MV-4-11 (cell line): ENCODE measurements at places on chromosomes 1 and 21.

DNA sequence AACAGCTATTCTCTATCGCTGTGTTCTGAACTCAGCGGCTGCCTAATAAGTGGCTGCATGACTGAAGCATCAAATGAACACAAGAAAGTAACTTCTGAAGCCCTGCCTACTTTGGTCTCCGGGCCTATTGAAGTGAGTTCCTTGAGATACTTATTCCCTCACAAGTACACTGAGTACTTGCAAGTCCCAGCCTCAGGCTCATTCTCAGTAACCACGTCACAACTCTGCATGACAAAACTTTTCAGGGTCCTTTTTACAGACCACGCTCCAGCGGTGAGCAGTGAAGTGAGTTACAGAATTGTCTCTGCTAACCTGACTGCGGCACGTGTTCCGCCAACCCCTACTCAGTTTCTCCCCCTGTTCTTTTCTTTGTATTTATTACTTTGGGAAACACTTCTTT, 1342.7 kb upstream of the ADGRL4 start:
- DNase-seq, result no peak

DNA sequence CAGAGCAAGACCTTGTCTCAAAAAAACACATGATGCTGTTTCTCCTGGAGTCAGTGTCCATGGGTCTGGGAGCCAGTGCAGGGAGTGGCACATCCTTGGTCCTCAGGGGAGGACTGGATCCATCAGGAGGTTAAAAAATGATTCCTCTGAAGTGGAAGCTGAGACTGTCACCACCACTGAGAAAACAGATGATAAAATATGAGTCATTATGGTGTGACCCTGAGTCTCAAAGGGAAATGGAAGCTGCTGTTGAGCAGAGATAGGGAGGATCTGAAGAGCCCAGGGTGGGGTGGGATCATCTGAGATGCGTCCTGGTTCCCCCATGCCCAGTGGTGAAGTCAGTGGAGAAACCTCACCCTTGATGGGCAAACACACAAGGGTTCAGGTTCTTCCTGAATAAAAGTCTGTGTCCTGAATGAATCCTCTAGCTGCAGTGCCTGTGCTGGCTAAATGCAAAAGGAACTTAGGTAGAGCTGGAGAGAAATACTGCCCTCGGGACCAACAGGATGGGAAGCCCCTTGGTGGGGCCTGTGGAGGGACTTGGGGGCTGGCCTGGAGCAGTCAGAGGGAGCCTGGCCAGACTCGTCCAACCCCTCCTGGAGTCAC, 61.6 kb upstream of the TENT5B start:
- peak; percentile 36 for DNase-seq

GRCh38 chr1:59238333-59238934, 58.5 kb upstream of the FGGY start:
- DNase-seq, result no peak

DNA sequence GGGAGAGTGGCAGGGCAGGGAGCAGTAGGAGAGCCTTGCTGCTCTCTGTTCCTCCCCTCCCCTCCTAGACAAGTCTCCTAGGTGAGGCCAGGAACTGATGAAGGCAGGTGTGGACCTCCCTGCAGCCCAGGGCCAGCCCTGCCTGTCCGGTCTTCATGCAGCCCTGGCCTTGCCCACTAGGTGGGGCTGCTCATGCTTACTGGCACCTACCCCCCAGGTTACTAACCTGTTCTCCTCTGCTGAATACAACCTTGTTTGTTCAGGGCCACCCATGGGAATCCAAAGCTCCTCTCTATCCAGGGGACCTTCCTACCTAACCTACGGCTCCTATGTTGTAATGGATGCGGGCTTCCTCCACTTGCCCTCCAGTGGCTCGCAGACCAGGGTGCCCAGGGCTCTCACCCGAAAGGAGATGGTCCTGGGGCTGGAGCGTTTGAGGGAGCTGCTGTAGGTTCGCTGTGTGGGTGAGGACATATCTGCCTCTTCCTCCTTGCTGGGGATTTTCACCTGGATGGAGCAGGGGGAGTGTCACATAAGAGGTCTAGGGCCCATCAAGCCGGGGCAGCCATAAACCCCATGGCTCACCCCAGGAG, 7.9 kb upstream of the TNNT2 start:
- DNase-seq, result no peak

DNA sequence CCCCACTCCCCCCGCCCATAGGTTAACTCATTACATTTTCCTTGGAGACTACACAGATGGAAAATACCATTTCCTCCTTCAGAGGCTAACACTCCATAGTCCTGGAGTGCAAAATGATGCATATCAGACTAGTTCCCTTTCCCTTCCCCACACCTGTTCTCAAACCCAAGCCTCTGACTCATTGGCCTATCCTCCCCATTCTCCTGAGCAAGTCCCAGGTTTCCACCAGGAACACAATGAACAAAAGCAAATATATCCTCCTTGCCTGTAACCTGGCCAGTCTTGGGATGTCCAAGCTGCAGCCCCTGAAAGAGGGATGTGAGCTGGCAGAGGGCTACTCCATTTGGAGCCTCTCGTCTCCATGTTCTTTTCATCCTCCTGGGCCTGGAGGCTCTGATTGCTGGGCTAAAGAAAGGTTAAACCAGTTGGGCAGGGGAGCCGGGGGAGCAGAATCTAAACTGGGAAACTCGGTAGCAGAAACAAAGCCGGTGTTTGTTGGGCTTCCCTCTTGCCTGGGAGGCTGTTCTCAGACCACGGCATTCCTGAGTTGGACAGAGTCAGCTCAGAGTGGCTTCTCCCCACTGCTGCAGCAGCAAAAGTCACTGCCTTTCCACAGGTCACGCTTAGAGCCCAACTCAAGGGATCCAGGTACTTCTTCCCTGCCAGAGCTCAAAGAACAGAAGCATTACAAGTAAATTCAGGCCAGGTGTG, 13.9 kb downstream of the SSR2 start:
- DNase-seq, result no peak

- no peak for DNase-seq
Measured at GRCh38 chr1:199353906-199354305, 673.6 kb upstream of the NR5A2 start.

DNA sequence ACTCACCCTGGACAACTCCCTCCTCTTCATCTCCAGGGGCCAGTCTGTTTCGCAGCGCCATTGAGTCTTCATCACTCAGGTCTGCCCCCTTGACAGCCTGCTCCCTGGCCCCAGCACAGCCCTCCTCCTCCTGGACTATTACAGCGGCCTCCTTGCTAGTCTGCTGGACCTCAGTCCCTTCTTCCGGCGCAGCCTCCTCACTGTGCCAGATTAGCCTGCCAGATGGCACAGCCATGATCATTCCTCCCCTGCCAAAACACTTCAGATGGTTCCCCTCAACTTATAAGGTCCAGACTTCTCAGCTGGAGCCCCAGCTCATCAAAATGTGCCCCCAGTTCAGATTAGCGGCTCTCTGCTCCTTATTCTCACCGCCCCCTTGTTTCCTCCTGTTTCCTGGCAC, 7.0 kb upstream of the CELSR2 start:
- DNase-seq, result no peak

DNA sequence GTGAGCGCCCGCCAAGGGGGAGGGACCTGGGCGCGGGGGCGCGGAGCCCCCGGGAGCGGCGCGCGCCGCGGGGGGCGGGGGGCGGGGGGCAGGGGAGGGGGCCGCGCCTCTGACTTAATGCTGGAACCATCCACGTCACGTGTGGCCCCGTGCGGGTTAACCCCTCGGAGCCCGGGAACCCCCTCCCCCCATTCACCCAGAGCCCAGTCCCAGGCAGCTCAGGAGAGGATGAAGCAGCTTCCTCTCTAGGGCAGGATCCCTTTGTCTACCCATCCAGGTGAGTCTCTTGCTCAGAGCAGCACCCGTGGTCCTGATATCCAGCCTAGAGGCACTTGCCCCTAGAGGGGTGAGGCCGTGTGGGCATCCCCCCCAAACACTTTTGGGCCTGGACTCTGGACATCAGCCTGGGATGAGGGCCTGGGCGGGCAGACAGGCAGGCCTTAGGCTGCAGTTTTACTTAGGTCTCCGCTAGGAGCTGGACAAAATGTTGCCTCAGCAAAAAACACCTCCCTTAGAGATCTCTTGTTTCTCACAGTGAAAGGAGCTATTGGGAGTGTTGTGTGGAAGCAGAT, at the start of gene ALX3:
Gene ALX3, minus strand, starts transcription at position 2 of the 572 bp plus-strand sequence. CDS start 60 bp downstream, outside the sequence.
- DNase-seq, result no peak

DNA sequence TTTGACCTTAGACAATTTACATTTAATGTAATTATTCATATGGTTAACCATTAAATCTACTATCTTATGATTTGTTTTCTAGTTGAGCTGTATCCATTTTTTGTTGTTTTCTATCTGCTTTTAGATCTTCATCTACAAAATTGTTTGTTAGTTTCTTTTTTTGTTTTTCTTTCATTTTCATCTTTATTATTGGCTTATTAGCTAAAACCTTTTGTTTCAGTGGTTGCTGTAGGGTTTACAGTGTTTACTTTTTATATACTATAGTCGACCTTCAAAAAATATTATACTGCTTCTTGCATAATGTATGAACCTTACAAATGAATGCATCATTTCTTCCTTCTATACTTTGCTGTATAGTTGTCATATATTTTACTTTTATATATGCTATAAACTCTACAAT, 651.6 kb upstream of the PLXNA2 start:
- DNase-seq, result no peak

DNA sequence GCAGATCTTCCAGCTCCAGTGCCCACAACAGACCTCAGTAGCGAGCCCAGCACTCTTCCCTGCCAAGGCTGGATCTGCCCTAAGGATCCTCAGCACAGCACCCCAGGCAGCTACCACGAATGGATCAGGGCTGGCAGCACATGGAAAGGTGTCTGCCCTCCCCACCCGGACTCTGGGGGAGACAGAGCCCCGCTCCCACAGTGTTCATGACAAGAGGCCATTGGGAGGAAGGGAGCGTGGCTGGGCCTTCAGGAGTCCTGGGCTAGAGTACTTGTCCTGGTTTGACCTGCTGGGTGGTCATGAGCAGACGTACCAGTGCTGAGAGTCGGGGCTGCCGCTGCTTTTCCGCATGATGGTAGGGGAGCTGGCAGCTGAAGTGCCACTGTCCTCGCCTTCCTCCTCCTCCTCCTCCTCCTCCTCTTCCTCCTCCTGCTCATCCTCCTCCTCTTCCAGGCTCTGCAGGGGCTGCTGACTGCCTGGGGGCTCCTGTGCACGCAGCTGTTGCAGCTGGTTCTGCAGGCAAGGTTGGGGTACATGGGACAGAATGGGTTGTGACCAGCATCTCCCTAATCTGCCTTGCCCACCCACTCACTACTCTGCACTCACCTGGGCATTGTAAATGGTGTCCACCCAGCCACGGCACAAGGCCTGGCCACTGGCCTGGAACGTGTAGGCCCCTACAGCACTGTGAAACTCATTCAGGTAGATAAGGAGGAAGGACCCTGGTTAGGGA, 2.9 kb upstream of the TNFRSF25 start:
- no peak for DNase-seq

DNA sequence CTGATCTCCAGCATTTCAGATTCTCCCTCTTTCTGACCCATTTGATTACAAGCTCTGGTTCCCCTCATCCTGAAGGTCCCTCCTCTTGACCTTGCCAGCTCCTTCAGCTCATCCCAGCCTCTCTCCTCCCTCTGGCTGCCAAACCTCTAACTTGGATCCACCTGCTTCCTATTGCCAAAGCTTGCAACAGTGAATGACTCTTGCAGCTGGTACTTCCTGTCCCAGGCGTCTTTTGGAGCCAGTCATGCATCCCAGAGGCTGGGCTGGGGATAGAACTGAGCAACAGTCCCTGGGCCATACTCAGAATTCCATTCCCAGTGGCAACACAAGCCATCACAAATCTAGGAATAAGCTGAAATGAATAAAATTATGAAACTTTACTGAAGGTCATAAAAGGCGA, 27.7 kb upstream of the SPOCD1 start:
- no peak for DNase-seq

DNA sequence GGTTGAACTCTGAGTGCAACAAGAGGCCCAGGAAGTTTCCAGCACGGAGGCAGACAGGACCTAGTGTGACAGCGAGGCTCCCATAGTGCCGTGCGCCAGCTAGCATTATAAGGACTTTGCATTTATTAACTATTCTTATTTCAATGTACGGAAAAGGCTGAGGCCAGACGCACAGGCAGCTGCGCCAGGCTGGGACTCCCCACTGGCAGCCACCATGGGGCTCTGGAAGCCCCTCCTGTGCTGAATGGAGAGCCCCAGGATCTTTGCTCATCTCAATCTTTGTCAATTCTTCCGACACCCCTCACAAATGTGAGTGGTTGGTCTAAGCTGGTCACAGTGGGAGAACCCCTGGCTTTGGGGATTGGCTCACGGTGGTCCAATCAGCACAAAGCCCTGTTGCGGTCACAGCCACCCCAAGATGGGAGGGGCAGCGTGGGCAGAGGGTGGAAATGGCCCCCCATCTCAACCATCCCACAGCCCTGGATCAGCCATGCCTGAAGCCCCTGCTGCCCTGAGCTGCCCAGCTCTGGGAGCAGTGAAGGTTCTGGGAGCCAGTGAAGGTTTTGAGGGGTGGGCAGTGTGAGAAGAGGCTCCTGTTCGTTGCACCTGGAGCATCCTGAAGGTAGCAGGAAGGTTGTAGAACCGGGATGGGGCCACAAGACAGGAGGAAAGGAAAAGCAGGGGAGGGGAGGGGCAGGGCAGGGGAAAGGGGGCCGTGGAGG, 59.5 kb upstream of the ADARB1 start:
- no peak for DNase-seq

DNA sequence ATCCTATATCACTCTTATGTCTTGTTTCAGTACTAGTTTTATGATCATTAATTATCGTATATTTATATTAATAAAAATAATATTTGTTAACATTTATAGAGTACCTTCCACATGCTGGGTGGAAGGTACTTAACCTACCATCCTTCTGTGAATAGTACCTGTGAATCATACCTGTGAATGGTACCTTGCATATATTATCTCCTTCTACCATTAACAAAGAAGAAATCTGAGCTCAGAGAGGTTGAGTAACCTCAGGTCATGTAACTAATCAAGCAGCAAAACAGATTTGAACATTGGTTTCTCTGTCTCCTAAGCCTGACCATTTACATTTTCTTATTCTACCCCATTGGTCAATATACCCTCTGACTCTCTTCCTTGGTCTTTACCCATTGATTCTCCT, 174.4 kb upstream of the UBE2U start:
- no peak for DNase-seq

DNA sequence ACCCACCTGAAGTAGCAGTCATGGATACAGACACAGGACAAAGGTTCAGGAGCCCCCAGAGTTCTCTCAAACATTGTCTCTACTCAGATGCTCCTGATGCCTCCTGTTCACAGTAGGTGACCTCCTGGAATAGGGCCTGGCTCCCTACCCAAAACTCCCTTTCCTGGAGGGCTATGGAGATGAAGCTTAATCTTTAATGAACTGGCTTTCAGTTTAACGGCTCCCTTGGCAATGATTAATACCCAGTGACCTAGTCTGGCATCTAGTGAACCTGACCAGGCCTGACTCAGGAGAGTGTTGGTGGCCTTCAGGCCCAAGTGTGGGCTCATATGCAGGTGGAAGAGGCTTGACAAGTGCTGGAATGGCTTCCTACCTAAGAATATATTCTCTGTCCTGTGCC, 65.2 kb upstream of the TRABD2B start:
- DNase-seq, result no peak

- DNase-seq, result no peak
Measured at GRCh38 chr1:206905295-206906164, 8.3 kb downstream of the IL24 start.

DNA sequence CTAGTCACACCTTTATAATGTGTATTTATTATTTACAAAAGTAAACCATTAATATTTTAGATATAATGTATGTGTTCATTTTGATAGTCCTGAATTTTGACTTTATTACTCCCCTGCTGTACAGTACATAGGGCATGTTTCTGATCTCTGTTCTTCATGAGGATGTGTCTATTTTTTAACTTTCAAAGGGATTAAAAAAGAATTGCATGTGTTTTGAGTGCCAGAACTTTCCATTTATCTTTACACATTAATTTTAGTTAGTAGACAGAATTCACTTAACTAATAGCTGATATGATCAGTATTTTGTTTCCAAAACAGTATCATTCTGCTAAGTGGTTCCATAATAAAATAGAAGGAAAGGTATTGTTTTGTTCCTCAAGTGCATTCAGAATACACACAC, 3.1 kb downstream of the PBX1 start:
- no peak for DNase-seq
